Aorta (tissue), 5 donors: ENCODE measurements at places on chromosomes 6 and 20. TPM values are rescaled to one million over a fixed set of nuclear protein-coding genes. Genes with fewer than 3 reads are reported as not detected.

DNA sequence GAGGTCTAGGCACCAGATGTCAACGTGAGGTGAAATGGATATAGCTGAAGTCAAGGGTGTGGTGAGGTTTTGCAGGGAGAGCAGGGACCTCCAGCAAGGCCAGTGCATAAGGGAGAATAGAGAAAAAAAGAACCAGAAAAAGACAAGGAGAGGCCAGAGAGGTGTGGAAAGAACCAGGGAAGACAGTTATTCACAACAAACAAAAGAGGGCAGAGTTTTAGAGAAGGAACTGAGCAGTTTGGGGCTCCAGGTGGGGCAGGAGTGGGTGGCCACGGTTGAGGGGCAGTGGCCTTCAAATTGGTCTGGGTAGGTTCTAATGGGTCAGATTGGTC lies 11.6 kb upstream of the NQO2 start:
- peak overlapping the region; percentile 88 for H3K27ac ChIP-seq
- H3K4me1 ChIP-seq, result peaks cover 3% of the 10 kb centered on the region
- DNase-seq, result no peak
- H3K27me3 ChIP-seq, result no peaks in the 10 kb centered on the region

DNA sequence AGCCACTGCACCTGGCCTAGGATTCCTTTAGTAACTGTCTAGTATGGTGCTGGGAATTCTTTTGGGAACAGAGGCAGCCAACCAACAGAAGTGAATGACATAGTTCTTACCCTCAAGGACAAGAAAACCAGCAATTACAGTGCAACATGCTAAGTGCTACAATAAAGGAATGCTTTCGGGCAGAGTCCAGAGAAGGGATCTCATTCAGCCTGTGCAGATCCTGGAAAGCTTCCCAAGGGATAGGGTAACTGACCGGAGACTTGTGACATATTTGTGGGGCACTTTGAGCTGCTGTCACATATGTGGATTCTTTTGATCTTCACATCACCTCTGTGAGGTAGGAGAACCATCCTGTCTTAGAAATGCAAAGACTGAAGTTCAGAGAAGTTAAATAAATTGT lies 46.8 kb downstream of the C6orf15 start:
- H3K27me3 ChIP-seq, result no peaks in the 10 kb centered on the region
- no peaks in the 10 kb centered on the region for H3K4me1 ChIP-seq
- H3K4me3 ChIP-seq, result no peak overlapping the region
- no peaks in the 10 kb centered on the region for H3K36me3 ChIP-seq
- DNase-seq, result no peak

DNA sequence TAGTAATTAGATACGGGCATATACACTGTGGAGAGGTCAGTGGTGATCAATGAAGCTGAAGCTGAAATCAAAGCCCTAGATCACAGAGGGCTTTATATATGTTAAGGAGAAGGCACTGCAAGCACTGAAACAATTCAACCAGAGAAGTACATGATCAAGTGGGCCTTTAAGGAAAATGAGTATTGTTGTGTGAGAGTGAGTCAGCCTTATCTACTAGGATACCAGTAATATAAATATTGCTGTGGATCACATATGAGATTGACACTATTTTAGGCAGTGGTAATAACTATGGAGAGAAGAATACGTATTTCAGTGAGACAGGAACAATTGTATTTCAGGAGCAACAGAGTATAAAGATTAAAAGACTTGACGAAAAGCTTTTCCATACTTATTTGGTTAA lies 1172.2 kb upstream of the GJE1 start:
- H3K27me3 ChIP-seq, result no peaks in the 10 kb centered on the region
- no peak for DNase-seq
- no peaks in the 10 kb centered on the region for H3K4me1 ChIP-seq

DNA sequence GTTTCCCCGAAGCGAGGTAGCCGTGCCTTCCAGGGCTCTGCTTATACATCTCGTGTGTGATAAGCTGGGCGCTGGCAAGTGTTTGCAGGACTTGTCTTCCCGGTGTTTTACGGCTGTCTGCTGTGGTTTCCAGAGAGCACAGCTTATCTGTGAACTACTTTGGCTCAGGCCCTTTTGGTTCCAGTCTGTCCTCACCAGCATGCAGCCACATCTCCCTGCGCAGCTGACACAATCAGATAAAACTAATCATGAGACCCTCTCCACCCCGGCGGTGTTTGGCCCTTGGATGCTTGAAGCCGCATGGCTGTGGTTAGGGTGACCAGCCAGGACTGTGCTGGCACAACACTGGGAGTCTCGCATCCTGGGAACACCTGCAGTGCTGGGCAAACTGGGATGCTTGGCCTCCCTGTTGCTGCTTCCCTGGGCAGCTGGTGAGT lies 241.8 kb upstream of the FOXQ1 start:
- H3K36me3 ChIP-seq, result no peaks in the 10 kb centered on the region
- no peak for DNase-seq
- H3K4me1 ChIP-seq, result no peaks in the 10 kb centered on the region
- no peak overlapping the region for H3K27ac ChIP-seq

DNA sequence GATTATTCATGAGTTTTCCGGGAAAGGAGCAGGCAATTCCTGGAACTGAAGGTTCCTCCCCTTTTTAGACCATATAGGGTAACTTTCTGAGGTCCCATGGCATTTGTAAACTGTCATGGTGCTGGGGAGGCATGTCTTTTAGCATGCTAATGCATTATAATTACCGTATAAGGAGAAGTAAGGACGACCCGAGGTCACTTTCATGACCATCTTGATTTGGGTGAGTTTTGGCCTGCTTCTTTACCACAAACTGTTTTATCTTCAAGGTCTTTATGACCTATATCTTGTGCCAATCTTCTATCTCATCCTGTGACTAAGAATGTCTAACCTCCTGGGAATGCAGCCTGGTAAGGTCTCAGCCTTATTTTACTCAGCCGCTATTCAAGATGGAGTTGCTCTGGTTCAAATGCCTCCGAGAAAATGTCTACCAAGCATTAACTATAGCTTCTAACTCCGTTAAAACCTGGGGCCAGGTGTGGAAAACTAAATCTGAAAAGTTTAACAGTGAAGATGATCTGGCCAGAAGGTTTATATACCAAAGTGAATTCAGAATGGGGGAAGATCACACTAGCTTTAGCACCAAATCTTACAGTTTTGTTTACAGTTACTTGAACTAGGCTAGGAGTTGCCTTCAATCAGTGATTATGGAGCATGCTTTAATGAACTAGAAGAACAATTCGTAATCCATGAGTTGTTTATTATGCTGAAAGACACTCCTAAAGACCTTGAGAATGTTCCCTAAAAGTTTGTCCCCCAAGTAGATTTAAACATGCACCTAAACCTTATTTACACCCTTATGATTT lies 80.0 kb upstream of the TOP1 start:
- H3K27ac ChIP-seq, result no peak overlapping the region
- H3K4me3 ChIP-seq, result no peak overlapping the region
- no peaks in the 10 kb centered on the region for H3K27me3 ChIP-seq
- H3K4me1 ChIP-seq, result no peaks in the 10 kb centered on the region
- H3K36me3 ChIP-seq, result no peaks in the 10 kb centered on the region

- H3K27ac ChIP-seq, result no peak overlapping the region
- no peaks in the 10 kb centered on the region for H3K4me1 ChIP-seq
- H3K36me3 ChIP-seq, result no peaks in the 10 kb centered on the region
- peak; percentile 32 for DNase-seq
- no peak overlapping the region for H3K4me3 ChIP-seq
- H3K27me3 ChIP-seq, result no peaks in the 10 kb centered on the region
Observed at GRCh38 chr20:34970846-34971560, 15.3 kb downstream of the MYH7B start.

DNA sequence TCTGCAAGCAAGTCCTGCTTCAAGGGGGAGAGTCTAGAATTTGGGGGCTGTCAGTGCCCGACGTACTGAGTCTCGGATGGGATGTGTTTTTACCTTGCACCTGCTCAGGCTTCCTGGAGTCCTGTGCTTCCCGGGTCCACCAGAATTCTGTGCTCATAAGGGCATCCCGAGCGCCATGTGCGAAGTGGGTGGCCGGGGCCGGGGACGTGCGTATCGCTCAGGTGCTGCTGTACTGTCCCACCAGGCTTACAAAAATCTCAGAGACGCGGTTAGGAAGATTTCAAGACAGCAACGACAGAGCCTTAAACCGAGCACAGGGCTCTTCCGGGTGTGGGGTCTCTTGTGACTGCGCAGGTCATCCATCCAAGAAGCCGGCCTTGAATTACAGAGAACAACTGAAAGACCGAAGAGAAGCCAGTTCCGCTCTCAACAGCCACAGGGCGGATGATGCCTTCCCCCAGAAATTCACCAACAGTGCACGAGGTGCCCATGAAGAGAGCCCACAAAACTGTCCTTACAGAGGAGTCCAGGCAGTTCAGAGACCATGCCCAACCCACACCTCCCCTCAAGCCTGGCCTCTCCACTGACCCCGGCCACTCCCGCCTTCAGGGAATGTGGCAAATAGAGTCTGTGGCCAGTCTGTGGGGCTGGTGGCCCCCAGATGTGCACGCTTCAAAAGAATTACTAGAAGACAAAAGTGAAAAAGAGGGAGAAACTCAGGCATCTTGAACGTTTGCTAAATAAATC lies 104.7 kb downstream of the PXDC1 start:
- H3K27me3 ChIP-seq, result no peaks in the 10 kb centered on the region
- no peak for DNase-seq
- no peaks in the 10 kb centered on the region for H3K36me3 ChIP-seq
- H3K27ac ChIP-seq, result no peak overlapping the region

GRCh38 chr6:10071631-10072220 lies 343.1 kb downstream of the TFAP2A start:
- no peak overlapping the region for H3K27ac ChIP-seq
- no peak for DNase-seq
- H3K36me3 ChIP-seq, result no peaks in the 10 kb centered on the region

- DNase-seq, result no peak
- no peaks in the 10 kb centered on the region for H3K27me3 ChIP-seq
- H3K4me3 ChIP-seq, result no peak overlapping the region
- peak overlapping the region; percentile 47 for H3K27ac ChIP-seq
Observed at GRCh38 chr6:15475872-15476271, 187.0 kb downstream of the DTNBP1 start.

DNA sequence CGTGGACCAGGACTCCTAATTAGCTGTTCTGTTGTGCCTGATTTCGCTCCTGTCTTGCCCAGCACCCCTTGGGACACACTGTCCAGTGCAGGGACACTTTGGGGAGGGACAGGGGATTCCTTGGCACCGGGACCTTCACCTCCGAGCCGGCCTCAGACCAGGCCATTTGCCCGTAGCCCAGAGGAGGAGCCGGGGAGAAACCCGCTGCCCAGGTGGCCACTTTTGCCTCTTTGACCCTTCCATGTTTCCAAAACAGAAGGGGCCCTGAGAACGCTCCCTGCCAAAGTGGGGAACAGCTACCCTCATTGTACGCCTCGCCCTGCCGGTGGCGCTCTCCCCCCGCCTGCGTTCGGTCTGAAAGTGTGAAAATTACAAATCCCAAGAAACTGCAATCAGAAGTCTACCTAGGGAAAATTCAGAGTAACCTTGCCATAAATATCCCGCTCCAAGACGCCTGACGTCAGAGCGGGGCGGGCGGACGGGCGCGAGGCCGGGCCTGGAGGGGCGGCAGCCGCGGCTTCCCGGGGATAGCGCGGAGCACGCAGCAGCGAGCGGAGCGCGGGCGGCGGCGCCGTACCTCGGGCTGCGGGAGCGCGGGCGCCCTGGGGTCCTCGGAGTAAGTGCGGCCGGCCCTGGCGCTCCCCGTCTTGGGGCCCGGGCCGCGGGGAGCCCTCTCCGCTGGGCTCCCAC lies at the start of gene DAAM2:
DAAM2 (plus strand) TSS at position 527 of the 690 bp plus-strand sequence. CDS start 63,927 bp downstream, outside the sequence.
- H3K27me3 ChIP-seq, result no peaks in the 10 kb centered on the region
- DNase-seq, result peak; percentile 92
- no peaks in the 10 kb centered on the region for H3K36me3 ChIP-seq
- peaks cover 2% of the 10 kb centered on the region for H3K4me1 ChIP-seq
- peak within 1 kb of the TSS; percentile 73 for H3K27ac ChIP-seq

DNA sequence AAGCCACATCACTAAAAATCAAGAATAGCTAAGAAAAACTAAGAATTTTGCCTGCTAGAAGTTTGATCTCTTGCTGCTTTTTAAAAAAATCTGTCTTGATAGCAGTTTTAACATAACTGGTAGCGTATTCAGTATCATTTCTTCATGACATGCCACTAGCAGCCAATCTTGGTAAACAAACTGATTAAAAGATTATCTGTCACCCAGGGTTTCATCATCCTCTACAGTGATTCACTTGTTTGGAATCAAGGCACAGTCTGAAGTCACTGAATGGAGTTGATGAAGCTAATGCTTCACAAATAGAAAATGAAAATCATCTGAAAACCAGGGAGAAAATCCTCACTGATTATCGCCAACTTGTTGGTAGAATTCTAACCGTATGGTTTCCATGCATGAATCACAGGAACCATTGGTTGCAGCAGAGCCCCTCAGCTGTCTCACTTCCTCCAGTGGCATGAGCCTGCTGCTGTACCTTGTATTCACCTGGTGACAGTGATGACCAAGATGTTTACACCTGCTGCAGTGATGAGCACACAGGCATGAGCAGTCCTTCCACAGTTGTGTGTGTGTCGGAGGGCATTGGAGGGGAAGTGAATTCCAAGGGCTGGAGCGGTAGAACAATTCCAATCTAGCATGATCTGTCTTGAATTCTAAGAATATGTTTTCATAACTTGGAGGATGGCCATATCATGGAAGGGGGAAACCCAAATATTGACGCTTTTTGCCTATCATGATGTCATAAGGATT lies 275.0 kb downstream of the KHDC1L start:
- H3K4me1 ChIP-seq, result peaks cover 20% of the 10 kb centered on the region
- no peak overlapping the region for H3K4me3 ChIP-seq
- peak overlapping the region; percentile 94 for H3K27ac ChIP-seq
- H3K36me3 ChIP-seq, result no peaks in the 10 kb centered on the region
- DNase-seq, result no peak

GRCh38 chr20:4230185-4230584 lies 214.8 kb upstream of the RNF24 start:
- no peaks in the 10 kb centered on the region for H3K27me3 ChIP-seq
- DNase-seq, result no peak
- H3K36me3 ChIP-seq, result no peaks in the 10 kb centered on the region
- no peak overlapping the region for H3K4me3 ChIP-seq
- H3K4me1 ChIP-seq, result peaks cover 5% of the 10 kb centered on the region
- no peak overlapping the region for H3K27ac ChIP-seq

PDYN gene
- total RNA-seq, result not detected

PGC gene
- 0.65 TPM for total RNA-seq
